ENCODE measurements at places on chromosomes 5 and 9.

GRCh38 chr5:138468966-138469539 is 3.8 kb downstream of the EGR1 start:
- peak; percentile 64 for DNase-seq

- DNase-seq = no peak
Observed at GRCh38 chr5:135393229-135393628, 5.8 kb downstream of the MACROH2A1 start.

GRCh38 chr9:116471944-116472506 is 215.1 kb upstream of the TRIM32 start:
- no peak for DNase-seq

DNA sequence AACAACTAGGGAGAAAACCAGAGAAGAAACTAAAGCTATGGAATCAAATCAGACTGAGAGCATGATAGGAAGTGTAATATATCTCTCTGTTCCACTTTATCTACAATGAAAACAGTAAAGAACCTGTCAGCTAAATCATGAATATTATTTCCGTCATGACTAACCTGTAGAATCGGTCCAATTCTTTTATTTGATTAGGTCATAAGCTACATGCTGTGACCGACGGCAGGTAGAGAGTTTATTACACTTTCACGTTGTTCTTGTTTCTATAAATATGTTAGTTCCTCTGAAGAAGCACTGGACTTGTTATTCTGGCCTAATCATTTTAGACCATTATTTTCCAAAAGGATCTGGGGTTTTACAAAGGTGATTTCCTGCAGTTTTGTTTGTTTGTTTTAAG is 91.1 kb downstream of the DMRTA1 start:
- no peak for DNase-seq

- no peak for DNase-seq
Observed at GRCh38 chr9:4935001-4935672, 49.9 kb upstream of the JAK2 start.

GRCh38 chr5:72351376-72351775 is 31.2 kb downstream of the PTCD2 start:
- DNase-seq = no peak

DNA sequence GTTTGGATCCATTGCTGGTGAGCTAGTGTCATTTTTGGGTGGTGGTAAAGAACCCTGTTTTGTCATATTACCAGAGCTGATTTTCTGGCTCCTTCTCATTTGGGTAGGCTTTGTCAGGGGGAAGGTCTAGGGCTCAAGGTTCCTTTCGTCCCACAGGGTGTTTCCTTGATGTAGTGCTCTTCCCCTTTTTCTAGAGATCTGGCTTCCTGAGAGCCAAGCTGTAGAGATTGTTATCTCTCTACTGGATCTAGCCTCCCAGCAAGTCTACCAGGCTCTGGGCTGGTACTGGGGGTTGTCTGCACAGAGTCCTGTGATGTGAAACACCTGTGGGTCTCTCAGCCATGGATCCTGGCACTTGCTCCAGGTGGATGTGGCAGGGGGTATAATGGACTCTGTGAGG is 145.9 kb downstream of the HINT1 start:
- DNase-seq = no peak

- DNase-seq = peak; percentile 84
Observed at GRCh38 chr5:15620501-15620900, 120.5 kb downstream of the FBXL7 start.

DNA sequence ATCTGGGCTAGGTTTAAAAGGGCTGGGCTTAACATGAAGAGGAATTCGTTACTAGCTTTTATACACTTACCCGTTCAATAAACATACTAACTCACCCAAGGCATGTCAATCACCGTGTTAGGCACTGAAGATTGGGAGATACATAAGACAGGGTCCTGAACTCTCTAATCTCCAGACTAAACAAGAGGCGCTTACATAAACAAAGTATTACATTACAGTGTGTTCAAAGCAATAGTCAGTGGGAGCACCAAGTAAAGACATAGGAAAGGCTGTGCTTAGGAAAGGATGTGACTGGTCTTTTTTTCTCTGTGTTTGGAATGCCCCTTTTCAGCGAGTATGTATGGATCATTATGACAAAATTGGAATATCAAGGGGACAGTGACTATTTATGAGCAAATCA is 203.6 kb upstream of the ADRA1B start:
- DNase-seq = no peak

- no peak for DNase-seq
Observed at GRCh38 chr5:509611-510185, 14.6 kb downstream of the SLC9A3 start.

DNA sequence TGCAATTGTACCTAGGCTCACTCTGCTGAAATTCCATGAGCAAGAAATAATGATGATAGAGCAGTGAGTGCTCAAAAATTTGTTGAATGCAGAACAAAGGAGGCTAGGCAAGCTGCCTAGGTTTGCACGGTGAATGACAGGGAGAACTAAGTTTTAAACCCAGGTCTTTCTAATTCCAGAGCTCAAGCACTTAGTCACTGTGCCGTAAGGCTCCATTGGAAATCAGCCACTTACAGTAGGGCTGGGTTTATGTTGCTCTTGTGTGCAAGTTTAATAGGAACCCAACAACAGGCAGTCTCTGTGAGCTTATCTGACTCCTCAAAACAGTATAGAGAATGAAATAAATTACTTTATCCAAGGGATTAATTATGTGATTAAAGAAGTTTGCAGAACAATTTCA is 147.0 kb downstream of the CSNK1G3 start:
- DNase-seq = no peak

DNA sequence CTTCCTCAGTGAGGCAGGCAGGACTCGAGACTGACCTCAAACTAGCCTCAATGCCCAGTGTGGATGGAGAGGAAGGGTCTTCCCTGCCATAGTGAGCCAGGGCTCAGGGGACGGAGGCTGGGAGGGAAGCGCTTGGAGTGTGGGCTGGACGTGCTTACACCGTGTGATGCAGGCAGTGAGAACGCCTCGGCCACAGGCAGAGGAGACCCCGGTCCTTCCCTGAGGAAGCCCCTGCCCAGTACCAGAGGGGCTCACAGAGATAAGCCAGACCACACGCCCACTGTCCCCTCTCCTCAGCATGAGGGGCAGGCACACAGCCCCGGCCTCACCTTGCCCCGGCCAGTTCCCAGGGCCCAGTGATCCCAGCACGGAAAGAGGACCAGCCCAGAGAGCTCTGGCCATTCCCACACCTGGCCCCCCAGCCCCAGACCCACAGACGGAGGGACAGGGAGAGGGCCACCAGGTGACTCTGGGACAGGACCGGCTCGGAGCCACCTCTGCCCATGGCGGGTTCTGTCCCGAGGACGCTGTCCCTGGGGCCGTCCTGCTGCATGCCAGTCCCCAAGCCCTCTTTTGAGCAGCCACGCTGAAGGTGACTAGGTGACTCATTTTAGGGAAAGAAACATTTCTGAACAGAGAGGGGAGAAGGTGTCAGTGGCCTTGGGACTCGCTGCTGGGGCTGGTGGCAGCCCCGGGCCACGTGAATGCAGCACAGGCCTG is 6.0 kb upstream of the NSMF start:
- DNase-seq = no peak

GRCh38 chr5:119382169-119382568 is 26.4 kb downstream of the TNFAIP8 start:
- DNase-seq = no peak

DNA sequence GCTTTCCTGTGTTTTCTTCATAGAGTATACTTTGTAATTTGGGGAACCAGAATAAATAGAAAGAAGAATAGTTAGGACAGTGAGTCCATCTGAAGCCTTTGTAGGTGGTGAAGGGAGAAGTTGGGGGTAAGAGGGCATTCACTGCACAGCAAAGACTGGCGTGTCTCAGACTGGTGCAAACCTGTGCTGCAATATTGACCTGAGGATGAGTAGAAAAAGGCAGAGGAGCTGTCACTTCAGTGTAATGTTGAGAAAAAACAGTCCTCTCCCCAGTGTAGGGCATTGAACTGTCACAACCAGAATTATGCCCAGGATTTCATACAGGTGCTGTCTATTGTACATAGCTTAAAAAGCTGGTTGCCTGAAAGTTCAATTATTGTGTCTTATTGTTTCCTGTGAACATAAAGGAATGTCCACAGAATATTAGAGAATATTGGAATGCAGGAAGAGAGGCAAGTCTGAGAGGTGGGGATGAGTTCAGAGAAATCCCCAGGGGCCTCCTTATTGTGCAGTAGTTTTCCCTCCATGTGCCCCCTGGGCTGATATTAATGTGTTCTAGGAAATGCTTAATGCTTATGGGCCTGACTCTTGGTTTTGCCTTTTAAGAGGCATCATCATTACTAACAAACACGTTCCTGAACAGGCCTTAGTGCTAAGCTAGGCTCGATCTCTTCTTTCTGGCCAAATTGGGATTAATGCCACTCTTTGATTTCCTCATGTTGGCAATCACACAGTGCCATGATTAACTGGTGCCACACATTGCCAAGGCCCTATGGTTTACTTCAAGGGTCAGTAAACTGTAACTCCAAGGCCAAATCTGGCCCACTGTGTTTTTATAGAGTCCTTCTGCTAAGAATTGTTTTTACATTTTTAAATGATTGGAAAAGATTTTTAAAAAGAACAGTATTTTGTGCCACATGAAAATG is 34.0 kb downstream of the DAPK1 start:
- no peak for DNase-seq

DNA sequence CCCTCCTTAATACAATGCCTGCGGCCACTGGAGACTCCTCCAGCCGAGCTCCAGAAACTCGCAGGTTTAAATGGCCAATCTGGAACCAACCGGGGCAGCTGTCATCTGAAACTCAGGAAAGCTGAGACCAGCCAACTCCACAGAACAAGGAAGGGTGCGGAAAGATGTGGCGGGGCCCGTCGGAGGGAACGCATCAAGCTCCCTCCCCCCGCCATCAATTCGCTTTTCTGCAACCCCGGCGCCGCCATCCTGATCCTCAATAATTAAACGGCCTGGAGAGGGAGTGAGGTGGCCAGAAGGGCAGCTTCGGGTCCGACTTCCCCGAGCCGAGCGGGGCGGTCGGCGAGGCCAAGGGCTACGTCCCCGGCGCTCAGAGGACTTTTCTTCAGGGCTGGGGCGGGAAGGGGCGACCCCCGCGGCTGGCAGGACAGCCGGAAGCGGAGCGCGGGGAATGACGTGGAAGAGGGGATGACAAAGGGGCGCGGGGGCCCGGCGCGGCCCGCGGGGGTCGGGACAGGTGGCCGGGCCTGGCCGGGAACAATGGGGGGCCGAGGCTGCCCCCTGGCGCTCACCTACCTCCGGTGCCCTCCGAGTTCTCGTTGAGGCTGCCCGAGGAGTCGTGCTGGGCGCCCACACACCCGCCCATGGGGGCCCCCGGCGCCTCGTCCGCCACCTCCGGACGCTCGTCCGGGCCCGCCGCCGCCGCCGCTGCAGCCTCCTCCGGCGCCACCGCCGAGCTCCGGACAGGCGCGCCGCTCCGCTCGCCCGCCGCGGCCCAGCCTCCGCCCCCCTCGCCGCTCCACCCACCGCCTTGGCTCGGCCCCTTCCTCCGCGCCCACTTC is at the start of gene UBTD2:
UBTD2 (minus strand) TSS at position 745 of the 842 bp plus-strand sequence; CDS start at position 646, 99 bp downstream.
- no peak for DNase-seq

- DNase-seq = no peak
Observed at GRCh38 chr5:32551194-32551593, 34.2 kb upstream of the SUB1 start.

DNA sequence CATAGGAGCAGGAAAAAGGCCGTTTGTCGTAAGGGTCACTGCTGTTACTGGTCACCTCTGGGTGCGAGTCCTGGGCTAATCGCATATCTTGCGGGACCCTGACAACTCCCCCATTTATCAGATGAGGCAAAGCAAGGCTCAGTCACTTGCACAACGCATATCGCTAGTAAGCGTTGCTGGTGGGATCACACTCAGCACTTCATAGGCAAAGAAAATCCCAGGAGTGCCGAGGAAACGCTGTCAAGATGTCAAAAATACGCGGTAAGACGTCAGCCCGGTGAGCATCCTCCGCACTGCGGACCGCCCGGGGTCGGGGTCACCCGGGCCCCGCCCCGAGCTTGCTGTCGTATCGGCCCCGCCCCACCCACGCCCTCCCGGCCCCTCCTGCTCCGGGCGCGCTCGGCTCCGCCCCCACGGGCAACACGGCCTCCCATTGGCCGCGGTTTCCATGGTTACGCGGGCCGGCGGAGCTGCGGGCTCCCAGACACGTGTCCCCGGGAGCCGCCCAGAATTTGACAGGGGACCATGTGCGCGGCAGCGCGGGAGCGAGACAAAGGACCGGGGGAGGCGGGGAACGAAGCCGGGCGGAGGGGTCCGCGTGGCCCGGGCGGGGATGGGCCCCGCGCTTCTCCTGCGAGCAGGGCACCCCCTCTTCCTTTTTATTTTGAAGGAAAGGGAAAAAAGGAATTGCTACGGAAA is 80.2 kb upstream of the IER5L start:
- DNase-seq = no peak

- no peak for DNase-seq
Observed at GRCh38 chr9:83508067-83508466, 30.1 kb downstream of the FRMD3 start.

DNA sequence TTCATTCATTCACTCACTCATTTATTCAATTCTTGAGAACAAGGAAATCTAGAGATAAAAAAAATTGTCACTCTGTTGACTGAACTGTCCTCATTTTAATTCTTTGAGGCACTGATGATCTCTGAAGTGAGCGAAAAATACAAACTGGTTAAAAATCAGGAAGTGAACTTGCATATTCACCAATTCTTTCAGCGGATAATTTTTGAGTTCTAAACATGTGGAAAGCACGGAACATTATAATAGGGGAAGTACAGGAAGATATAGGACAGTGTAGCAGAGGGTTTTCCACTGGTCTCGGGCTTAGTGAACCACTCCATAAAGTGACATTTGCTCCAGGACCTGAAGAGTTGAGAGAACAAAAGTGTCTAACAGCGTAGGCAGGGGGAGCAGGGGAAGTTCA is 169.5 kb downstream of the TLR4 start:
- DNase-seq = no peak

DNA sequence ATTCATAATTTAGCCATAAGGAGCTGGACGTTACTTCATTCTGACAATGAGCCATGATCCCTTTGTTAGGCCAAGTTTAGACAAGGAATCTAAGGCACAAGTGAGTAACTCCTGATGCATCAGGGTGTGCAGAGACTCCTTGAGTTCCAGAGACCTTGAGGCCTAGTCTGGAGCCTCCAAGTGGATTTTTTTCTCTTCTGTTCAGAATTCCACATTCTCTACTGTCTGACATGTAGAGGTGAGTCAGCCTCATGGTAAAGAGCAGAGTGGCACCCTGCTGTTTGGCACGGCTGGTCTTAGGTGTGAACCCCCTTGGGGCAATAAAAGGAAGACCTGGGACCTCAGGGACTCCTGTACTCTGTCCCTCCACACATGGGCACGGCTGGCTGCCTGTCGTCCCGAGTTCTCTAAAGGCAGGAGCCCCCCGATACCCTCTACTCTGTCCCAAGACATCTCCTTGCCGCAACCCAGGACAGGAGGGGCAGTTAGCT is 22.0 kb upstream of the TGFBI start:
- peak; percentile 88 for DNase-seq

- DNase-seq = no peak
Observed at GRCh38 chr5:117792476-117792875, 1195.9 kb downstream of the DTWD2 start.

GRCh38 chr5:1413211-1413610 is 32.0 kb downstream of the SLC6A3 start:
- DNase-seq = no peak

Data from AG09309 (cell line).